ENCODE measurements at places on chromosomes 6 and 20.

- DNase-seq, result no peak
These were observed 24.9 kb upstream of the FUCA2 start for GRCh38 chr6:143536461-143536865.

GRCh38 chr6:54097753-54098152 lies 13.5 kb upstream of the MLIP start:
- H3K4me3 ChIP-seq, result no peak overlapping the region
- H3K36me3 ChIP-seq, result no peaks in the 10 kb centered on the region
- H3K27ac ChIP-seq, result no peak overlapping the region
- H3K4me1 ChIP-seq, result no peaks in the 10 kb centered on the region
- DNase-seq, result no peak

- no peaks in the 10 kb centered on the region for H3K36me3 ChIP-seq
- no peaks in the 10 kb centered on the region for H3K27me3 ChIP-seq
- no peak for DNase-seq
- H3K27ac ChIP-seq, result no peak overlapping the region
These were observed 76.0 kb upstream of the SHLD1 start for GRCh38 chr20:5674176-5674660.

DNA sequence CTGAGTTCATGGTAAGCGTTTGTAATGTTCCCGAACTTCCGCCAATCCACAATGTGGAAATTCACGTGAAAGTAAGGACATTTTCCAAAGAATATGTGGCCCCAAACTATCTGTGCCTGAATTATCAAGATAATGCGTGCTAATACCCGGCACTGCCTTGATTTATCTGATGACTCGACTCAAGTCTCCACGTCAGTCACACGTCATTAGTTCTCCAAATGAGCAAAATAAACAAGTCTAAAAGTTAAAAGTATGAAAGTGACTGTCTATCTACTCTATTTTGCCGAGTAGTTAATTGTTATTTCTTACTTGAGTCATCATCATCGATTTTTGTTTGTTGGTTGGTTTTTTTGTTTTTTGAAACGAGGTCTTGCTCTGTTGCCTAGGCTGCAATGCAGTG lies 21.7 kb upstream of the FOXC1 start:
- no peaks in the 10 kb centered on the region for H3K36me3 ChIP-seq
- no peaks in the 10 kb centered on the region for H3K4me1 ChIP-seq
- DNase-seq, result no peak
- H3K27ac ChIP-seq, result no peak overlapping the region

- peaks cover 17% of the 10 kb centered on the region for H3K4me1 ChIP-seq
- H3K27ac ChIP-seq, result no peak overlapping the region
- no peak overlapping the region for H3K4me3 ChIP-seq
These were observed 74.1 kb downstream of the DNAH8 start for GRCh38 chr6:38789256-38789655.

DNA sequence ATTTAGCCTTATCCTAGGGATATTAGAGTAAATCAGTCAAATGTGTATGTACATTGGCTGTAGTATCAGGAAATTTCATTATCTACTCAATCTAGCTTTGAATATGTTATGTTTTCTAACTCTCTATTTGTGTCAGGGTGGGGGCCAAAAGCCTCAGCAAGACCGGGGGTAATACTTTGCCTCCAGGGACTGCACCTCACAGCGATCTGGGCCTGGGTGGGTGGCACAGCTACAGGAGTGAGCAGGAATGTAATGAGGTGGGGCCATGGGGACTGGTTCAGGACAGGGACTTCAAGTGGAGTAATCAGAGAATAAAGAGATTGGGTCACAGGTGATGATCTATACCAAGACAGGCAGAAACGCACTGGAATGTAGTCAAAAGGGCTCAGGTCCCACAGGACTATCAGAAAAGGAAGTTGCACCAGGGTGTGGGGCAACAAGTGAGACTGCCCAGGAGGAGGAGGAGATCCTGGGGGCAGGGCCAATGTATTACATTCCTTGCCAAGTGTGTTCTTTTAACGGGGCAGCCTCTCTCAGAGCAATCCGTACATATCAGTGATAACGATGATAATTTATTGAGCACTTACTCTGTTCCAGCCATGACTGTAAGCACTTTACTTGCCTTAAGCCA lies 54.0 kb downstream of the PIGU start:
- H3K27me3 ChIP-seq, result no peaks in the 10 kb centered on the region
- peaks cover 18% of the 10 kb centered on the region for H3K36me3 ChIP-seq
- no peak overlapping the region for H3K4me3 ChIP-seq

DNA sequence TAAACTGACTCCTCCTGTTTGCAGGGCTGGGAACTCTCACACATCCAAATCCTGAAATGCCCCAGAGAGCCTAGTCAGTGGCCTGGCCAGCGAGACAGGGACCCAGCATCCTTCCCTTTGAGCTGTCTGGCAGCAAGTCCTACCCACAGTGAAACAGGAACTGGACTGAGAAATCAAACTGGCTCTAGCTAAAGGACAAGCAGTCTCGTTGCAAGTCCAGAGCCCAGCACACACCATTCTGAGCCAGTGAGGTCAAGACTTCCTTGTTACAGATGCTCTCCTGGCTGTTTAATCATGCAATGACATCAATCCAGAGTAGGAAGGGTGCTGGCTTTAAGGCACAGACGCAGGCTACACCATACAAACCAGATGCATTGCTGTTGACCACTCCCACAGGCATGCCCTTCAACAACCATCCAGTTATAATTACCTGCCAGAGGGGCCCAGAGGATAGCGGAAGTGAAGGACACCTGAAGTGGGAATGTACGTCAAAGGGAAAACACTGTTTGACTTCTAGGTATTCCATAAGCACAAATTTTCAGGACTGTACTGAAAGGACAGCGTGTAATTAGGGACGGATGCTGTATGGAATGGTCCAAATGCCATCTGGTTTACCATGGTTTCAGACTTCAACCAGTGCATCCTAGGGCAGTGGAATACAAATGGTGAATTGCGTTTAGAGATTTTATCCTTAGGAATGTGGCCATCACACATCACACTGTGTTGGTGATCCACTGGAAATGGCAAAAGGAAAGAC lies 114.4 kb downstream of the SLC23A2 start:
- H3K4me1 ChIP-seq, result peaks cover 11% of the 10 kb centered on the region
- H3K4me3 ChIP-seq, result no peak overlapping the region
- DNase-seq, result no peak
- H3K27me3 ChIP-seq, result no peaks in the 10 kb centered on the region

GRCh38 chr20:59385480-59385879 lies 85.1 kb downstream of the EDN3 start:
- no peaks in the 10 kb centered on the region for H3K36me3 ChIP-seq
- no peak overlapping the region for H3K4me3 ChIP-seq
- no peak for DNase-seq

- peaks cover 21% of the 10 kb centered on the region for H3K4me1 ChIP-seq
- H3K27me3 ChIP-seq, result no peaks in the 10 kb centered on the region
- H3K36me3 ChIP-seq, result no peaks in the 10 kb centered on the region
- no peak for DNase-seq
- H3K4me3 ChIP-seq, result no peak overlapping the region
- H3K27ac ChIP-seq, result no peak overlapping the region
These were observed 60.7 kb downstream of the SHLD1 start for GRCh38 chr20:5810800-5811422.

DNA sequence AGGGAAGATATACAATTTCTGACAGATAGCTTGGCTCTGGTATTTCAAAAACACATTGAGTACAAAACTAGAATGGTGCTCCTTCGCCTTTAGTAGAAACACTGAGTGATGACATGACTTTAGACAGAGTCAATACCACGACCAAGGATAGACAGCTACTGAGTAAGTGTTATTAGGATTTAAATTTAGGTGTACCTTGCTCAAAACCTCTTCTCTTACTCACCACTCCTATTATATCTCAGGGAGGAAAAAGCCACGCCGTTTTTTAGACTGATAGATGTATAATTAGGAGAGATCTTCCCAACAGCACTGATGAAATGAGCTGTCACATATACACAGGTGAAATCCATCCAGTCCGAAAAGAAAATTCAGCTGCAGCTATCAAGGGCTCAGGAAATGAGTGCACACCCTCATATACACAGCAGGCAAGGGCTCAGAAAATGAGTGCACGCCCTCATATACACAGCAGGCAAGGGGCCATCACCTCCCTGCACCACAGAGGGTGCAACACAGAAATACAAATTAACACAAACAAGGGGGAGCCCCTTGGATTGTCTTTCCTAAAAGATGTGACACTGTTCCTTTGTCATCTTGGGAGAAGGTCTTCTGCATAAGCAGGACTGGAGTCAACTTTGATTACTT lies 53.7 kb downstream of the LYRM4 start:
- no peaks in the 10 kb centered on the region for H3K27me3 ChIP-seq
- H3K4me3 ChIP-seq, result no peak overlapping the region
- H3K4me1 ChIP-seq, result peaks cover 47% of the 10 kb centered on the region
- no peak overlapping the region for H3K27ac ChIP-seq
- no peaks in the 10 kb centered on the region for H3K36me3 ChIP-seq

DNA sequence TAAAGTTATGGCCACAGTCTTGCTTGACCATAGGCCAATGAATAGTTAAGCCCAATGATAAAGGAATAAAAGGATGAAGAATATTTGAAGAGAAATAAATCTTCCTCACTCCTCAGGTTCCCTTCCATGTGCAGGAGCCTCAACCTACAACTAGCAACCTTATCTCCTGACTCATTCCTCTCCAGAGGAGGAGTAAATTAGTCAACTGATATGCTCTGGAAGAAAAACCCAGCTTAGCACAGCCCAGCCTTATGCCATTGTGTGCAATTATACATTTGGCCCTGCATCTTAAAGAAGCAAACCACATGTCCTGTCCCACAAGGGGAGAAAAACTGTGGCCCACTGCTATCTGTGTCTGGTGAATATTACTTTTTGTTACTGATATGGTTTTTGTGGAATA lies 82.1 kb downstream of the PHIP start:
- H3K27me3 ChIP-seq, result no peaks in the 10 kb centered on the region
- no peaks in the 10 kb centered on the region for H3K4me1 ChIP-seq
- no peak for DNase-seq
- peak overlapping the region; percentile 25 for H3K4me3 ChIP-seq

DNA sequence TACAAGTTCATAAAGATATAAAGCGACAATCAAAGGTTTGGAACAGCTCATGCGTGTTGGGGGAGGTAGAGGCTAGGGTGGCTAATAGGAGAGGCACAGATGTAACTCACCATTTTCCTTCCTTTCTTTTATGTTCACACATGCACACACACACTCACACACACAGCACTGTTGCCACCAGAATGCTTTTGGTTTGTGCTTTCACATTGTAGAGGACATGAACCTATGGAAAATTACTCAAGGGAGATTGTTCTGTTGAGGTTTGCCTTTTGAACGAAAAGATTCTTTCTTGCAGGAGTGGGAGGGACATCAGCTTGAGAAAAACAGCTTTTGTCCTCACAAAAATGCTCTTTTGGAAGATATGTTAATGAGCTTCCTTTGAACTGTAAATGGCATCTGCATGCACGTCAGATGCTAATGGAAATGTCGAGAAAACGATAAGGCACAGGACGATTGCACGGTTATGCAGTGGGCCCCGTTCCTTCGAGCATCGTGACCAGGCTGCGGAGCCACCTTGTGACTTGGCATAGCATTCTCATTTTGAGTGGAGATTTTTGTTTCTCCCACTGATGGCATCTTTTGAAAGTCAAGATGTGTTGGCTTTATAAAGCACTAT lies 724.1 kb downstream of the KIF16B start:
- no peaks in the 10 kb centered on the region for H3K4me1 ChIP-seq
- H3K27ac ChIP-seq, result no peak overlapping the region
- DNase-seq, result no peak
- no peaks in the 10 kb centered on the region for H3K27me3 ChIP-seq

GRCh38 chr6:46555129-46555528 lies 63.9 kb upstream of the RCAN2 start:
- no peaks in the 10 kb centered on the region for H3K36me3 ChIP-seq
- peaks cover 11% of the 10 kb centered on the region for H3K4me1 ChIP-seq
- no peak for DNase-seq

DNA sequence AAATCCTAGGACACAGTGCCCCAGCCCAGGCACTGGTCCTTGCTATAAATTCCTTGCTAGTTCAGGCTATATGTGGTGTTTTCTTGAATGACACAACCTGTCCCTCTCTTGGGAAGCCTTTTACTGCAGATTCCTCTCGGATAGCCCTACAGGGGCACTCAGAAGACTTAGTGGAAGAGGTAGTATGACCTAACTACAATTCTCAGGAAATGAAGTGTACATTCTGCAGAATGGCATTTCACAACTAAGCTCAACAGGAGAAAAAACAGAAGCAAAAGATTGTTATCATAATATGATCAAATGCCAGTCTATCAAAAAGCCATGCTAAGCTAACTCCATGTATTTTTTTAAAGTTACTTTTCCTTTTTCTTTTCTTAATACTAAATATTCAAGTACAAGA lies 66.3 kb upstream of the FBXL4 start:
- no peaks in the 10 kb centered on the region for H3K4me1 ChIP-seq
- H3K27me3 ChIP-seq, result no peaks in the 10 kb centered on the region
- no peak overlapping the region for H3K27ac ChIP-seq
- DNase-seq, result no peak
- no peaks in the 10 kb centered on the region for H3K36me3 ChIP-seq
- no peak overlapping the region for H3K4me3 ChIP-seq

DNA sequence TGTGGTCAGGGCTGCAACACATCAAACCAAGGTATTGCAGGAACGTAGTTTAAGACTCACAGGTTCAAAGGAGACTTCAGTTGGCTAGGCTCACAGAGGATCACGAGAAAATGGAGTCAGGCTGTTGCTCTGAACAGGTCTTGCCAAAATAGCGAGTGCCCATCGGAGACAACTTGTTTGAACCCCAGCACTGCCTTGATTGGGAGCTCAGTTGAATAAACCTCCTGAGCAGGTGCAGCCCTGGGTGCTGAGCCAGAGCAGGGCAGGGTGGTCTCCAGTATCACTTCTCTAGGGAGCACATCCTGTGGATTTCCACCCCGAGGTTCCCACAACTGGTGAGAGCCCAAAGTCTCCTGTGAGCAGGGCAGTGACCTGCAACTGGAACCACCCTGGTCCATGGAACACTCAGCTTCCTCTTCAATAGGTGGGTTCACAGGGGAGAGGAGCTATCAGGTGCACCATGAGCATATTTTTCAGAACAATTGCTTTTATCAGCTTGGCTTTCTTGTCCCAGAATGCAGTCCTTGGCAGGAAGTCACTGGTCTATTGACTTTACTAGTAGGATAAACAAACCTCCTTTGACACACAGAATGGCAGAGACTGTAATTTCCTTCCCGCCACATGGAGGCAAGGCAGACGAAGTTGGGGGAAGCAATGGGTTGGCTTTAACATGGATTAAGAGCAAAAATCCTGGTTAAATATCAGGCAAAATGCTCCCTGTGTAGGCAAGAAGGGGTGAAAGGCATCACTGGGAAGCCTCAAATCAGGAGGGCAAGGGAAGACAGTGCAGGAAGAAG lies 267.7 kb upstream of the FOXQ1 start:
- peaks cover 31% of the 10 kb centered on the region for H3K4me1 ChIP-seq
- H3K27me3 ChIP-seq, result peaks cover 2% of the 10 kb centered on the region
- H3K4me3 ChIP-seq, result no peak overlapping the region

Data from endothelial cell (in vitro differentiated cells).